ENCODE measurements at places on chromosomes 6 and 20.

DNA sequence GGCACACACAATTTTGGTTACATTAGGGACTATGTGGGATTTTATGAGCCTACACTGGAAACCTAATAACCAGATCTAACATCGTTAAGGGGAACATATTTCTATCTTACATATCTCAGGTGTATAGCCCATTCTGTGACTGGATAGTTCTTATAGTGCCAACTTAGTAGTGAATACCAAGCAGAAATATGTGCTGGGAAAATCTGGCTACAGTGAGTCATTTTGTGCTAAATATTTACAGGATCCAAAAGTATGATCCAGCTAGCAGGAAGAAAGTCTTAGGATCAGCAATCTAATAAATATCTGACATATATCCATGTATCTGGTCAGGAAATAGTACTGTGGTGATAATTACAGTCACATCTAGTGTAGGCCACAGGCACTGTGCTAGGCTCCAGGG is 94.6 kb upstream of the INSM1 start:
- no peak for DNase-seq

DNA sequence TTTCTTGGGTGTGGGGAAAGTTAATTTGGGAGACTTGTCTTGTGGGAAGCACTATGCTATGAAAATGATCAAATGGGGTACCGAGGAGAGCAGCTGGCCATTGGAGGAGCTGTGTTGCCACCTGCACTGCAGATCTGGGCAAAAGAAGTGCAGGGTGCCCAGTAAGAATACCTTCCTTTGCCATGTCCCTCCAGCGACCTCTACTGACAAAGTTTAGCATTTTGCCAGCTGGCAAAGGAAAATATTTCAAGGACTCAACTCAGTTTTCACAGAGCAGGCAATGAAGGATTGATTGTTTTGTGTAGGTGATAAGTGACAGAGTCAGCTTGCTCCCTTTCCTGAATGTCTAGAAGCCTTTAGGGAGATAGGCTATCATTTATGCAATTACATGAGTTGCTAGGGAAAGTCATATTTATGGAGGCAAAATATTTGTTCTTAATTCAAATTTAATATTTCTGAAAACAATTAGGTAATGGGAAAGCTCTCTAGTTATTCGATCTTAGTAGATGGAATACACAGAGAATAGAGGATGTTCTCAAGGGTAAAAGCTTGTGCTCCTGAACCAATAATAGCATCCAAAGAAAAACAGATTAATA is 118.4 kb downstream of the FARS2 start:
- peak; percentile 14 for DNase-seq

GRCh38 chr6:145887969-145888368 is 73.4 kb upstream of the FBXO30 start:
- DNase-seq = no peak

DNA sequence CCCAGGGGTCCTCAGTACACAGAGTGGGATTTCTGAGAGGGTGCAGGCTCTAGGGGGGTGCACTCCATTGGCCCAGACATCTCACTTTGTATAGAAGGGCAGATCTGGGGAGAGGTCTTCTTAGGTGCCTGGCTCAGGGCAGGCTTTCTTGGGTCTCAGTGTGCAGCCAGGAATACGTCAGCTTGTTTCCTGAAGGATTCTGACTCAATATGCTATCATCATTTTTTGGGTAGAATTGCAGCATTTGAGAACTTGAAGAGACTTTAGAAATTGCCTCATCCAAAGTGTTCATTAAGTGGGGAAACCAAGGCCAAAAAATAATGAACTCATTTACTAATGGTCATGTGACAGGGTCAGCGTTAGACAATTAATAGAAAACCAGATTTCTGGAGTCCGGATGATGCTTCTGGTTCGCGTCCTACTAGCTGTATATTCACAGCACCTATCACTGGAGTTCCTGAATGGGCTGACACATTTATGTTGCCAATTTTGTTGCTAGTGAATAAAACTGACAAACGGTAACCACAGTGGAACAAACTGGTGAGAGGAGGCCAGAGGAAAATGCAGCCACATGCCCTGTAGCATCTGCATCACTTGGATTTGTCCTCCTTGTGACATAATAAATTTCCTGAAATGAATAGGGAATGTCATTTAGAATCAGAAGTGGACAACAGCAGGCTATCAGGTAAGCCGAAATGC is 238.9 kb downstream of the TBC1D7 start:
- DNase-seq = no peak

- no peak for DNase-seq
Measured at GRCh38 chr6:20207088-20207418, 5.2 kb downstream of the MBOAT1 start.
